Breast epithelium (tissue), 4 donors: ENCODE measurements at places on chromosomes 3 and 15.

DNA sequence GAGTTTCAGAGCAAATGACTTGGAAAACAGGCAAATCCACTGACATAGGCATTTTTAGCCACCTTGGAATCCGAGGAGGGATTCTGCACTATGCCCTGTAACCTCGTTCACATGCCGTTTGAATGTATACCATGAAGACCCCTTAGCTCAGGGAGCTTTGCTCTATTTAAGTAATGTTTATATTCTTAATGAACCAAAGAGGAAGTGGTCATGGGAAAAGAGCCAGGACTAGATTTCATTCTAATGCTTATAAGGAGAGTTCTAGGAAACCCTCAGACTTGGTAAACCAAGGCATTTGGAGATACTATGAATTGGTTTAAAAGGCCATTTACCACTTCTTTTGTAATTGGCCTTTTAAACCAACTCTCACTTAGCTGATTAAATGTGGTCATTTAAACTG lies 178.9 kb downstream of the IGF1R start:
- DNase-seq, result no peak

- no peak for DNase-seq
Observed at GRCh38 chr3:189714991-189715961, 84.1 kb downstream of the TP63 start.

DNA sequence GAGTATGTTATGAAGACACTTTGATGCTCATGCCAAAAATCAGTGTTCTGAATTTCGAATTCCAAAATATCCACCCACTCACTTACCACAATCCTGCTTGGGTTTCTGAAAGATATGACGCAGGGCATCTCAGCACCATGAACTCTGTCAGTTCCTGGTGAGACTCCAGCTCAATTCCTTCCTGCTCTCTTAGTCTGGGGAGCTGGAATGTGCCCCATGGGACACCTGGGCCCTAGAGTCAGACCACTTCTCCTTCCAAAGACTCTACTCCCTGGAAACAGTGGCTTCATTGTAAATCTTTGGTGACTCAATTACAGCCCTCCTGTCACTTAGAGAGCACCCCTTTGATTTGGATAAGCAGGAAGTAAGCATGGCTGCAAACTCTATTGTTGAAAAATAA lies 50.5 kb downstream of the CD86 start:
- peak; percentile 59 for DNase-seq

DNA sequence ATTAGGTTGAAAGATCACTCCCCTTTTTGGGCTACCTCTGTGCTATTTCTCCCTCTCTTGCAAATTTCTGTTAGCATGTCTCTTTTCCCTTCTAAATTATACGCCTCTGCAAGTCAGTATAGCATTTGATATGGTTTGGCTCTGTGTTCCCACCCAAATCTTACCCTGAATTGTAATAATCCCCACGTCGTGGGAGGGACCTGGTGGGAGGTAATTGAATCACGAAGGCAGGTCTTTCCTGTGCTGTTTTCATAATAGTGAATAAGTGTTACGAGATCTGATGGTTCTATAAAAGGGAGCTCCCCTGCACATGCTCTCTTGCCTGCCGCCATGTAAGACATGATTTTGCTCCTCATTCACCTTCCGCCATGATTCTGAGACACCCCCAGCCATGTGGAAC lies 41.0 kb downstream of the TAMM41 start:
- DNase-seq, result no peak

DNA sequence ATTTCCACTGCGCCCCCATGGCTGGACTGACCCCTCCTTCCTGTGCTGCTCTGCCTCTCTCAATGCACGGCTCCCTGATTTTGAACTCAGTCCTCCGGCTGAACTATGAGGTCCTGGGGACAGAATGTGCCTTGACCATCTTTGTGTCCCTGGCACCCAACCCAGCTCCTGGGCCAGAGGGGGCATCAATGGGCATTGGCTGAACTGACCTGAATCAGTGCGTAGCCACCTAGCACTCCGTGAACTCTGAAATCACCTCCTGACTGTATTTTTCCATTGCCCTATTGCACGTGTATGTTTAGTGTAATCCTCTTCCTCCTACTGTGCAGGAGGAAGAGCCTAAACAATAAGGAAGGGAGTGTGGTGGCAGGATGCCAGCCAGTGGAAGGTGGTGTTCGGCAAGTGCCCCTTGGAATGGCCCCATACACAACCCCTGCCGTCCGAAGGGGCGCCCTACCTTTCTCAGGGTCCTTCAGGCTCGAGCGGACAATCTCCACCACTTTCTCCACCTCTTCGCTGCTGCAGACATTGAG lies 33.5 kb downstream of the BDH1 start:
- DNase-seq, result no peak

- DNase-seq, result no peak
Observed at GRCh38 chr15:67914537-67915460, 75.0 kb upstream of the RNU6-1 start.

- no peak for DNase-seq
Observed at GRCh38 chr3:112384769-112385168, 51.8 kb downstream of the CD200 start.

- DNase-seq, result no peak
Observed at GRCh38 chr15:92648190-92648875, 7.2 kb downstream of the FAM174B start.

- DNase-seq, result no peak
Observed at GRCh38 chr3:43786526-43787305, 96.0 kb downstream of the ABHD5 start.

DNA sequence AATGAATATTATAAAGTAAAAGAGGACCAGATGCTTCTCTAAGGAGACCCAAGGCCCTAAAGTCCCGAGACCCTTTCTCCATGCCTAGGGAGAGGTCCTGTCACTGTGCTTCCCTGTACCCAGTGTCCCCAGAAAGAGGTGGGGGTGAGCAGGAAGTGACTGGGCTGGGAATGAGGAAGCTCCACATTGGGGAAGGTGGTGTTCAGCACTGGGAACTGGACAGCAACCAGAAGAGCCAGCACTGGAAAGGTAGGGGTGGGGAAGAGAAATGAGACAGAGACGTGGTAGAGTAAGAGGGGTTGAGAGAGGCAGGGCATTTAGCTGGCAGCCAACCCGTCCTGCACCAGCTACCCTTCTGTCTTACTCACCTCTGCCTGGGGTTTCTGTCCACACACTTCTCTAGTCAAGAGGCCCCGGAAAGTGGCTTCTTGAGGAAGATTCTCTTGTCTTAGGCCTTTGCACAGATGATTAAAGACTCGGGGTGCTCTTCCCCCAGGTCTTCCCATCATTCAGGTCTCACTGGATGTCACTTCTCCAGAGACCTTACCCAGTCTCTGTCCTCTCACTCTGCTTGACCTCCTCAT lies 12.2 kb downstream of the RRP9 start:
- no peak for DNase-seq

DNA sequence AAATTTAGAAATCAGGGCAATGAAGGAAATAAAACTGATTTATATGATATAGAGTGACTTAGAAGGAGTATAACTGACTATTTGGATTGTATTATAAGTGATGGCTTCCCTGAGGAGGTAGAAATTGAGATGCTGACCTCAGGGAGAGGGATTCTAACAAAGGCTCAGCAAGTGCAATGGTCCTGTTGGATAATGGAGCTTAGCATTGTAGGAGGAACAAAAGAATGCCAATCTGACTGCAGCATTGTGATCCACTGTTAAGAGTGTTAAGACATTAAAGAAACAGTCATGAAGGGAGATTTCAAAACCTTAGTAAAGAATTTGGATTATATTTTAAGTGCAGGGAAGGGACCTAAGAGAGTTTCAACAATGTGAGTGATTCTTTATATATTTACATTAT lies 158.4 kb upstream of the NAALADL2 start:
- DNase-seq, result no peak

GRCh38 chr3:130539005-130539404 lies 22.0 kb downstream of the COL6A6 start:
- DNase-seq, result no peak

- no peak for DNase-seq
Observed at GRCh38 chr15:95295896-95296625, 1034.4 kb upstream of the NR2F2 start.

- DNase-seq, result no peak
Observed at GRCh38 chr3:138748190-138748589, 86.5 kb downstream of the PIK3CB start.

- DNase-seq, result no peak
Observed at GRCh38 chr15:74396445-74397238, 29.2 kb upstream of the CYP11A1 start.

GRCh38 chr3:196314597-196314996 lies 3.4 kb downstream of the DYNLT2B start:
- no peak for DNase-seq

DNA sequence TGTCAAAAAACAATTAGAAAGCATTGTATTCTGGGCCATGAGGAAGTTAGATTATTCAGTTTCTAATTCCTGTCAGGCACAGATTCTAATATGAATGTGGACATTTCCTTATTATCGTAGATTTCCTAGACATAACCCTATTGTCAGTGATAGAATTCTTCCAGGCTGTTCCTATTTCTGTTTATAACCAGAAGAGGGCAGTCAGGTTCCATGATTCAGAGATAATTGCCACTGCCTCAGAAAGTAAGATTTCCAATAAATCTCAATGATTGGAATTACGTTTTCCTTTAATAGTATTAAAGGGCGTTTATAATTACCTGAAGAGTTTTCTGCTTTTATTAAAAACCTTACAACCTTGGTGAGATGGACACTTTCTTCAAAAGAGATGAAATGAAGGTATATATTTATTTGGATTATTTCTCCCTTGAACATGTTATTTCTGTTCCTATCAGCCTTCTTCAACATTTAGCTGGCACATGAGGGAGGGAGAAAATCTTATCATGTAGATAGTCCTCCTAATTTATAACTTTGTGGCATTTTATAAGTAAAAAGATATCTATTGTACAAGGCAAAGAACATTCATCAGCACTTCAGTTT lies 439.2 kb downstream of the MCTP2 start:
- no peak for DNase-seq

GRCh38 chr3:76107935-76108570 lies 322.7 kb upstream of the ZNF717 start:
- DNase-seq, result no peak

DNA sequence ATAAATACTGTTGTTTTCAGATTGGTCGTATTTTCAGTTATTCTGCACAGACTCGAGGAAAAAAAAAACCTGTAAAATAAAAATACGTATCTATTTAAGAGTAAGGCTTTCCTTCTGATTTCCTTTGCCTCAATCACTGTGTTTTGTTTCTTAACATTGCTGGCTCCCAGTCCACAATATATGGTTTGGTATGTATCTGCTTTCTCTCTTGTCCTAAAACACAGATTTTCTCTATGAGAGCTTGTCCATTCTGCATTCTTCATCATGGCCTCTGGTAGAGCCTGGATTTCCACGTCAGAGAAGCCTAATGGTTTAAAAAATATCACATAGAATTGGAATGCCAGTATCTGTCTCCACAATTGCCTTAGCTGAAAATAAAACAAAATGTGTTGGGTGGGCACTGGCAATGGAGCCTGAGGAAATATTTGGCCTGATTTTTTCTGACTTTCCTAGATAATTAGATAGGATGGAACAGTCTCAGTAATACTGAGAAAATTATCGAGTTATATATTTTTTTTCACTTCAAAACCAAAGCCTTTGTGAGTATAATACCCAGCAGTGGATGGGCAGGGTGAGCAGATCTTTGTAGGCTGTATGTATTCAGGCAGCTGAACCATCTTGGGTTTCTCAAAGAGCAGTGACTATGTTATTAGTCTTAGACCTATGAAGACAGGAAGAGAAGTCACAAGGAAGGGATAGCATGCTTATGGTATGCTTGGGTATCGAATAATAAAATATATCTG lies 1.9 kb downstream of the CD200 start:
- no peak for DNase-seq

DNA sequence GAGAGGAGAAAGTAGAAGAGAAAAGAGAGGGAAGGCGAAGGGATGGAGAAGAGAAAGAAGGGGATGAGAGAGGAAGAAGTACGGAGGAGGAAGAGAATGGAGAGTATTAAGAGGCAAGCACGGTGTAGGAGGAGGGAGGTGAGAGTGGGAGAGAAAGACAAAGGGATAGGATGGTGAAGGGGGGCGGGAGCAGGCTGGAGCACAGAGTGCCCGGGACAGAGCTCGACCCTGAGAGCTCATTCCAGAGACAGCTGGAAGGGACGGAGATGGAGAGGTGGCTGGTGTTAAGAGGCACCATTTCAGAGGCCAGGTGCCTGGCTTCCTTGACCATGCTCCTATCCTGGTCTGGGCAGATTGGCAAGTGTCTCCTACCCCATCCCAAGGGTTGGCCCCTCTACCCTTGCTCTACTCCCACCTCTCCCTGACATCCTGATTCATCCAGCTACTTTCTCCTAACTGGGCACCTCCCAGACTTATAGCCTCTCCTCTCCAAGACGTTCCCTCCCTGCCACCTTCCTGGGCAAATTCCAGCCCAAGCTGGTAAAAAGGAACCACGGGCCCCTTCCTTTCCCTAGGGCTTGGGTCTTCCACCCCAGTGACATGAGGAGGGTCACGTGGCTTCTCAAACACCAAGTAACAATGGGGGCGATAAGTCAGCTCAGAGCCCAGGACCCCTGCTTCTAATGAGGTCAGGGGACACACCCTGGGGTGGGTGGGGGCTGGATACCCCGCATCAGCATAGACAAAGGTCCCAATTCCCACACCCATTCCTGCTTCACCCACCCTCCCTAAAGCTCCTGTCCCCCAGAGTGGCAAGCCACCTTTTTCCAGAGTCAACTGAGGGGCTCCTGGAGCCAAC lies 1.1 kb downstream of the CLCN2 start:
- no peak for DNase-seq

GRCh38 chr15:90222547-90222946 lies 11.2 kb downstream of the CIB1 start:
- DNase-seq, result no peak

DNA sequence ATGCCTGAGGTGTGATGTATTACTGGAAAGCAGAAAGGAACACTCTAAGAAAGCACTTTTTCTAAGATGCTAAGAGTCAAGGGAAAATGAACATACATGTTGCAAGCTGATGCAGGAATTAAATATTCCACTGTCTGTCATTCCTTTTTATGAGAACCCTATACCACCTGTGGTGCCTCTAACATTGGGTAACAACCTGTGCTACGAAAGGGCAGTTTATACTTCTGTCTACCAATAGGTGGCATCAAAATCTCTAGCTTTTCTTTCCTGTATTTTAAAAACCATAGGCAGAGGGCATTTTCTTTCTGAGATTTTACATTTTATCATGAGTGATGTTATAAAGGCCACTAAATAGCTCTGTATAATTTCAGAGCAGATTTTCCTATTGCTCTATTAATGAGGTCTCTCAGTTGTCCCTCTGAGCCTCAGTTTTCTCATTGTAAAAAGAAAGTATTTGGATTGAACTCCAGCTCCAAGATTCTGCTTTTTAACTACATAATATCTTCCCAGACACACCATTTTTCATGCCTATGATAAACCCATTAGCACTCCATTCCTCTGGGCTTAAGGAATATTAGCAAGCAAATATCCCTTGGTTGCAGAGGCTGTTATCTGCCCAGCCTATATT lies 3.5 kb upstream of the CPNE4 start:
- DNase-seq, result no peak

DNA sequence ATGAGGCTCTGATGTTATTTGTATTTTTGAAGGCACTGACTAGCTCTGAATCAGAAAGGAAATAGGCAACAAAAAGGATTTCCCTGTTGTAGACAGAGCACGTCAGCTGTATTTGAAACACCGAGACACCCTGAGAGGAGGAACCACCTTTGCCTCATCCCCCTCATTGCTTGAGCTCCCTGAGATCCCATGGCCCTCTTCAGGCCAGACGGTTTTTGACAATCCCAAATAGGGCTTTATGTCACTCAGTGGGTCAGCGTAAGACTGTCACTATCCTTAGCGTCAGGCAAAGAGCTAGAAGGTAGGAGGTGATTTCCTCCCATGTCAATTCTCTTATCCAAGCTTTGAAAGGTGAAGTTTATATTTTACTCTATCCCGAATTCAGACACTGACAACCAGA lies 254.3 kb downstream of the ZNF621 start:
- no peak for DNase-seq
